ENCODE measurements at places on chromosomes 7 and 10.

- no peak for DNase-seq
Measured at GRCh38 chr10:128625926-128626325, 499.7 kb upstream of the MKI67 start.

DNA sequence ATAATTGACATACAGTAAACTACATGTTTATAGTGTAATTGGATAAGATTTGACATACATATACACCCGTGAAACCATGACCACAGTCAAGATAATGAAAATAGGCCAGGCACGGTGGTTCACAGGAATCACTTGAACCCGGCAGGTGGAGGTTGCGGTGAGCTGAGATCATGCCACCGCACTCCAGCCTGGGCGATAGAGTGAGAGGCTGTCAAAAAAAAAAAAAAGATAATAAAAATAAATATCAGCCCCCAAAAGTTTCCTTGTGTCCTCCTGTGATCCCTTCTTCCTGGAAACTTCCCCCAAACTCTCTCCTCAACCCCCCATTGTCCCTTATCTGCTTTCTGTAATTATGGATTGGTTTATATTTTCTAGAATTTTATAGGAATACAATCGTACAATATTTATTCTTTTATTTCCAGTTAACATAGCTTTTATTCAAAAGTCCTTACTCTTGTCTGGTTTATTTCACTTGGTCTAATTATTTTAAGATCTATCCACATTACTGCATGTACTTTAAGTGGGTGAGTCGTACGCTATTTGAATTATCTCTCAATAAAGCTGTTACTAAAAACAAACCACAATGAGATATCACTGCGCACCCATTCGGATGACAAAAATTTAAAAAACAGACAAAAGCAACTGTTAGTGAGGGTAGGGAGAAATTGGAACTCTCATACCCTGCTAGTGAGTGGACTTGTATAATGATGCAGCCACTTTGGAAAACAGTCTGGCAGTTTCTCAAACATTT lies 30.1 kb upstream of the TNPO3 start:
- no peak for DNase-seq

DNA sequence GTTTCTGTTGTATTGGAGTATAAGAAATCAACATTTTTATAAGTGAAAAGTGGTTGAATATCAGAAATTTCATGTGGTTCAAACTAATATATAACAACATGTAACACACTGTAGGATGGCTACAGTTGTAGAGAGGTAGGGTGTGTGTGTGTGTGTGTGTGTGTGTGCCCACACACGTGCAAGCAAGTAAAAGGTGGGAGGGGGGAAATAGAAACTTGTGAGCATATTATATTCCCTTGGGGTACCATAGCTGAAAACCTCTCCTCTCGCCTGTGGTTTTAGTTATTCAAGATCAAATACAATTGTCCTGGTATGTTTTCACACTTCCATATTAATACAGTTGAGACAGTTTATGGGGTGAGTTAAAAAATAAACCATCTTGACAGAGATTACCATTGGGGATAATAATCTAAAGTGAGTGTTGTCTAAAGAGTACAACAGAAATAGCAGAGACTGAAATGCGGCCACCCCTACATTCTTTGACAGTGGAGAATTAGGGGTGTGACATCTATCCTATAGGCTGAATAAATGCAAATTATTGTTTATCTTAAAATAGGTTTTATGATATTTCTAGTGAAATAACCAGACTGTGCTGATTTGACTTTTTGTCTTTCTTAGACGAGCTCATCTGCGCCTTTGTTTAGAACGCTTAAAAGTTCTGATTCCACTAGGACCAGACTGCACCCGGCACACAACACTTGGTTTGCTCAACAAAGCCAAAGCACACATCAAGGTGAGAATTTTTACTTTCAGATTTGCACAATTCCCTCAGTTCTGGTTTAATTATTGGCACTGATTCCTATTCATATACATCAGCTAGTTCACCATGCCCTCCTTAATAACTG lies 25.9 kb downstream of the SMNDC1 start:
- DNase-seq = no peak

DNA sequence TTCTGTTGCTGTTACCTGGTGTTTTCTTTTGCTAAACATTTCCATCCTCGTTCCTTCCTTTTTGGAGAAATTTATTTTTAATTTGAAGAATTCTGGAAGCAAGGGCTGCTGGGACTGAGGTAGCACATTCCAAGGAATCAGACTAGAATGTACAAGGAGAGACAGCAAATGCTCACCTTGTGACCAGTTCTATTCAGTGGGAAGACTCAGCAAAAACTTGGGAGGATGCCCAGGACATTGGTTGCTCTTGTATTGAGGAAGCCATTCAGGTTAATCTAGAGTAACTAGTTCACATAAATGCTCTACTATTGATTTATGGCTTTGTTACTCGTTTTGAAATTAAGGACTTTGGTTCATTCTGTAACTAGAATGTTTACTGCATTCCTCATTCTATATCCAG lies 11.3 kb downstream of the PLCE1 start:
- DNase-seq = no peak

GRCh38 chr10:130370721-130371120 lies 234.5 kb downstream of the GLRX3 start:
- DNase-seq = no peak

- DNase-seq = no peak
Measured at GRCh38 chr7:6020371-6021286, 10.5 kb upstream of the ANKRD61 start.

- DNase-seq = no peak
Measured at GRCh38 chr7:157012113-157012547, 1.7 kb upstream of the MNX1 start.

- no peak for DNase-seq
Measured at GRCh38 chr7:130910949-130911944, 177.2 kb upstream of the KLF14 start.

- DNase-seq = no peak
Measured at GRCh38 chr7:41892356-41893100, 189.6 kb upstream of the INHBA start.

DNA sequence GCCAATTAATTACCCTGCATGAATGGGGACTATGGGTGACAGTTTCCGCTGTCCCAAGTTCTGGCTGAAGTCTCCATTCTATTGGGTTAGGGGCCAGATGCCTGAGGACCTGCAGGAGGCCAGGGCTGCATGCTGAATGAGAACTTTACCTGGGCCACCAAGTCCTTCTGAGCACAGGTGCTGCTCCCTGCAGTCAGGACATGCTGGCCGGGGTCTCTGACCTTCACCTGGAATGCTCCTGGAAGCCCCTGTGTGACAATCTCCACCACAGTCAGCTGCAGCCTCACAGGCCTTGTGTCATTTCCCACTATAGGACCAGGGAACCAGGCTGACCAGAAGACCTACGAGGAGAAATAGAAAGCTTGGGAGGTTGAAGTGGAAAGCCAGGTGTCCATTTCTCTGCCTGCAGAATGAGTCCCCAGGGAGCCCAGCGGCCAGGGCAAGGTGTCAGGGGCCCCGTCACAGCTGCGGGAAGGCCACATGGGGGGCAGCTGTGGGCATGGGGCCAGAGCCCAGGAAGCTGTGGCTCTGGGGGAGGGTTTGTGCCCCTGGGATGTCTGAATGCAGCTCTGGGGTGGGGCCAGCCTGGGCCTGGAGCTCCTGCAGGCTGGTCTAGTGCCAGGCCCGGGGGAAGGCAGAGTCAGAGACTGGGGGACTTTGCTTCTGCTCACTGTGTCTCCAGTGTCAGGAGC lies 5.6 kb upstream of the GIMAP8 start:
- DNase-seq = no peak

DNA sequence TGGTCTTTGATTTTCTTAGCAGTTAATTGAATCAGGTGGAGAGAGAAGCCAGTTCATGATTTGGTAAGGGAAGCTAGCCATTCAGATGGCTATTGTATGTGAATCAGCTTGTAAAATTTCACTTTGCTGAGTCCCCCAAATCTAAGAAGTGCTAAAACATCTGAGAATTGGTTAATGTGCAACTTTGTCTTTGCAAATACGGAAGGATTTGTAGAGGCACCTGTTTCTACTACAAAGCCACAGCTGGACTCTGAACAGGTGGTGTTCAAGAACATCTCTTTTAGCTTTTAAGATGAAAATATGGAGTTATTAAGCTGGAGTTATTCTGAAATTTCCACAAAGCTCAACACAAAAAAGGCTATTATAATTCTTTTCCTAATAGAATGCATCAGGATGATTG lies 132.6 kb downstream of the VPS50 start:
- DNase-seq = no peak

DNA sequence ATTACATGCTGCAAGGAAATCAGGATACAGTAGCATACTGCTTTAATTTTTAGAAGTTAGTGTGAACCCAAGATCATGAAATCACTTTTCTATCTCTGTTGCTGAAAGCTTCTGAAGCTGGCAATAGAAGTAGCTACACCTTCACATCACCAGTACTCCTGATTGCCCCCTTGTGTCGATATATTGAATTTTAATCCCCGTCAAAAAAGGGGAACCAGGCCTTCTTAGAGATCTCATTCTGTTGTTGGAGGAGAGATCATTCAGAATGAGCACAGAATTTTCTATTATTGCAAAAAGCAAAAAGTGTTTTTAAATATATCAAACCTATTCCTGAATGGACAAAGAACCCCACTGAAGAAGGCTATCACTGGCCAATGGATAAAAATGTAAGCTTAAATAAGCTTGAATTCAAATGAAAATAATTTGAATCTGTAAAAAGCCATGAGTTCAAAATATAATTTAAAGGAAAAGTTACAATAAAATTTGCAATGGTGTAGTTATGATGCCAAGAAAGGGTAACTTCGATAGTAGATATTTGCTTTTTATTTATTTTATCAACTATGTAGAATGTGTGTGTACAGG lies 39.7 kb upstream of the TEX47 start:
- no peak for DNase-seq

DNA sequence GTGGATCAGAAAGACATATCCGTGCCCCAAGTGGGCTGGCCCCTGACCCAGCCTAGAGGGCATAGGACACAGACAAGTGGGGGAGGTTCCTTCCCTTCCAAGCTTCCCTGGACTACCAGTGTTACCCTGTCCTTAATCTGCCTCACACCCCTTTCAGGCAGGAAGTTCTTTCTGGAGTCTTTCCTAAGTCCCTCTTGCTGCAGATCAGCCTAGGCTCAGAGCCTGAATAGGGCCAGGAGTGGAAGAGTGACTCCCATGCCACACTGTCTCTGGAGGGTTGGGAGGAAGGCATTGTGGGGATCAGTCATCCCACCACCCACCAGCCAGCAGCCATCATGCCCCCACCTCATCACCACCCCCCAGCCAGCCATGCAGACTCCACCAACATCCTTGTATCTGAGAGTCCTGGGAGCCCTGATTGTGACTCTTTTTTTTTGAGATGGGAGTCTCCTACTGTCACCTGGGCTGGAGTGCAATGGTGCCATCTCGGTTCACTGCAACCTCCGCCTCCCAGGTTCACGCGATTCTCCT lies 22.6 kb downstream of the POLL start:
- DNase-seq = no peak

DNA sequence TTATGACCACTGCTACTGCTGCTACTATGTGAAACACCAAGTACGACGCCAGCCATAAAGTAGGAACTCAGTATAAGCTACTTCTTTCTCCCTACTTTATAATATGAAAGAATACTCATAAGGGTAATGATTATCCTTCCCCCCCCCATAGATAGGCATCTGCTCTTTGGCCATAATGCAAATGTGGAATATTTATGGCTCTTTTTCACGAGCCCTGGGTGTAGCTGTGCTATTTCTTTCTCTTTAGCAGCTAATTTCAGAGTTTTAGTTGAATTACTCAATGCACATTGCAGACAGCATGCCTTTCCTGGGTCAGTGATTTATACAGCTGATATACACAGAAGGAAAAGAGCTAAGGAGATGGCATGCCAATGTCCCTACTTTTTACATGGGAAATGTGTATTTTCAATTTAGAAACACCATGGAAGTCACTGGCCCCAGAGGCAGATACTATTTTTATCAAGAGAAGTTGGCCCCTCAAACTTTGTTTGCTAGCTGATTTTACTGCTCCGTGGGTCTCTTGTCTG lies 234.1 kb upstream of the KIAA1217 start:
- no peak for DNase-seq

DNA sequence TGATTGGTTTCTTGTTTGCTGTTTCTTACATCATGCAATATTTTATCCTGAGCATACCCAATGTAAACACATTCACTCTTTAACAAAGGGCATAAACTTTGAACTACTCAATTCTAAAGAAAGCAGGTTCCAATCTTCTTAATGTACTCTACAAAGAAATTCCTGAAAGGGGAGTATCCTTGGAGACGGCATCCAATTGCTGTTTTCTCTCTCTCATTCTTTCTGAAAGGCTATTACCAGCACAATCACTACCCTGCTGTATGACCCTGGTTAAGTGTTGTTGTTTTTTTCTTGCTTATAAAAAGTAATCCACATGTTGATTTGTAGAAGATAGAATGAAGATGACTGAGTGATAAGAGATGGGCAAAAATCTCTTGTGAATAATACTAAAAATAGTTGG lies 176.0 kb downstream of the ZNF365 start:
- no peak for DNase-seq

- no peak for DNase-seq
Measured at GRCh38 chr7:27115221-27116026, 12.9 kb upstream of the HOXA2 start.

GRCh38 chr7:80499350-80499953 lies 12.4 kb downstream of the GNAT3 start:
- no peak for DNase-seq

GRCh38 chr7:66443946-66444345 lies 184.7 kb upstream of the KCTD7 start:
- no peak for DNase-seq

Data from activated CD8-positive, alpha-beta memory T cell treated with anti-CD3 and anti-CD28 coated beads for 4 hours (primary cell).